ENCODE measurements at places on chromosomes 12 and 14.
A peak's percentile ranks its signal among the peaks of the same experiment; 100 is the strongest.

DNA sequence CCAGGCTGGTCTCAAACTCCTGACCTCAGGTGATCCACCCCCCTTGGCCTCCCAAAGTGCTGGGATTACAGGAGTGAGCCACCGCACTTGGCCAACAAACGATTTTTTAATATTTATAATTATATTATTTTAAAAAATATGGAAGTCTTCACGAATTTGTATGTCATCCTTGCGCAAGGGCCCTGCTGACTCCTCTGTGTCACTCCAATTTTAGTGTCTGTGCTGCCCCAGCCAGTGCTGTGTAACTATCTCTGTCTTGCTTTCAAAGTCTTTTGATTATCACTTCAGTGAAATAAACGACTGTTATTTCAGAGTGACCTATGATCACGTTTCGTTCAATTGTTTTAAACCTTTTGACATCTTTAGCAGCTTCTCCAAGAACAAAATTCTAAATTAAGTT, 13.1 kb upstream of the MMP17 start:
- no peak for DNase-seq

GRCh38 chr12:49478949-49479664, 59.7 kb upstream of the KCNH3 start:
- no peak for DNase-seq

- peak; percentile 40 for DNase-seq
Measured at GRCh38 chr12:54173066-54173726, 15.6 kb downstream of the SMUG1 start.

GRCh38 chr14:74267588-74267987, 28.3 kb downstream of the VSX2 start:
- DNase-seq = no peak

GRCh38 chr12:51836827-51837173, 11.7 kb downstream of the FIGNL2 start:
- DNase-seq = no peak

DNA sequence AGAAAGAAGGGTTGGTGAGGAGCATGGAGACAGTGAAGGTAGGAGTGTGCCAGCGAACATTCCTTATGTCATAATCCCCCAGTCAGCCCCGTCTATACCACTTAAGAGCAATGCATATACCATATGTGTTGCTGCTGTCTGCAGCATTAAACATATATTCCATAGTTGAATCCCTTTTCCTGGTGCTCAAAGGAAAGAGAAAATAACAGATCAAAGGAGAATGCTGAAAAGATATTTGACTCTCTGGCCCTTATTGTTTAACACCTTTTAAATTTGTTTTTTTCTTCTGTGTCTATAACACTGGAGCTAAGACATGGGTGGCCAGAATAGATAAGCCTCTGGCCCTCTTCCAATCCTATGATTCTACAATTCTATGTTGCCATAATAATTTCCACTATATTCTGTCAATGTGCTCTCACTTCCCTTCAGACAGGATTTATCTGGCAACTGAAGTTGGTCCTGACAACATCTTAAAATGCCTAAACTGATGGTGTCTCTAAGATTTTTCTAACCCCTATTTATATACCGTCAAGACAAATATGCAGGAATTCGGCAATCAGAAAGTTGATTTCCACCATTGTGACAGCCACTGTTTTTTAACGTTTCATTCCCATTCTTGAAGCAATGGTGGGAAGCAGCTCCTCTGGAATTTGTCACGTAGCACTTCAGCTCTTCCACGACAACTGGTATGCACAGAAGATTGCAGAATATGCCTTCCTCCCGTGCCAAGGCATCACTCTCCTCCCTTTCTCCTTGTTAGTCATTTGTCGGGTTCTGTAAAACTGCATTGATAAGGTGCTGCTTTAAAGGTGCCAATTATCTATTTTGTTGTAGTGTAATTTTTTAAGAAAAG, 204.7 kb downstream of the BCAT1 start:
- DNase-seq = no peak

GRCh38 chr12:129673806-129674205, 230.0 kb downstream of the TMEM132D start:
- DNase-seq = no peak

DNA sequence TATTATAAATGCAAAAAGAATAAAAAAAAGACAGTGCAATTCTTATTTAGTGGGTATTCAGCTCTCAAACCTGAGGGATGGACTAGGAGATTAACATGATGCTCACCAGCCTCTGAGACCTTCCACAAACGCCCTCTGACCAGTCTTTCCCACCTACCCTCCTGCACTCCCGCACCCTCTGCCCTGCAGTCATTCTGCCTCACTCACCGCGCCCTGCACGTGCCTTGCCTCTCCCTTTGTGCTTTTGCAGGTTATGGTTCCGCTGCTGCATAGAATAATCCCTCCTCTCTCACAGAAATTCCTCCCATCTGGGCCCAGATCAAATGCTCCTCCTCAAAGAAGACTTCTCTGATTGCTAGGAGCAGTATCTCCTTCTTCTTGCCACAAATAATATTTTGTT, 28.5 kb upstream of the TMCC3 start:
- no peak for DNase-seq

DNA sequence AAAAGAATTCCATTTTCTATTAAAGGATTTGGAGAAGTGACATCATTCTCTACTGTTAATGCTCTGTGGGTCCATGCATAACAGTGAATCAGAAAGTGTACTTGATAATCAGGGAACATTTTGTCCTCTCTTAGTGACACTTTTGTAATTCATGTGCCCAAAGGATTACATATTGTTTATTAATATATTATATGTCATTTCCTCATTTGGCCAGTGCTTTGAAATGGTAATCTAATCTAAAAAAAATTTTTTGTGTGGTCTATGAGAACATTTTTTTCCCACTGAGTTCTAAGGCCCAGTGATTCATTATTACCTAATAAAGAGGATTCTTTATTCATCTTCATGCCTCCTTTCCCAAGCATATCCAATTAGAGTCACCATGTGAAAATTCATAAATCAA, 79.7 kb upstream of the MYF6 start:
- no peak for DNase-seq

- no peak for DNase-seq
Measured at GRCh38 chr14:68168460-68169109, 349.0 kb downstream of the RAD51B start.

GRCh38 chr14:42719391-42719790, 1112.7 kb downstream of the LRFN5 start:
- no peak for DNase-seq
